Thoracic aorta (tissue), 2 donors: ENCODE measurements at places on chromosomes 7 and 10.

DNA sequence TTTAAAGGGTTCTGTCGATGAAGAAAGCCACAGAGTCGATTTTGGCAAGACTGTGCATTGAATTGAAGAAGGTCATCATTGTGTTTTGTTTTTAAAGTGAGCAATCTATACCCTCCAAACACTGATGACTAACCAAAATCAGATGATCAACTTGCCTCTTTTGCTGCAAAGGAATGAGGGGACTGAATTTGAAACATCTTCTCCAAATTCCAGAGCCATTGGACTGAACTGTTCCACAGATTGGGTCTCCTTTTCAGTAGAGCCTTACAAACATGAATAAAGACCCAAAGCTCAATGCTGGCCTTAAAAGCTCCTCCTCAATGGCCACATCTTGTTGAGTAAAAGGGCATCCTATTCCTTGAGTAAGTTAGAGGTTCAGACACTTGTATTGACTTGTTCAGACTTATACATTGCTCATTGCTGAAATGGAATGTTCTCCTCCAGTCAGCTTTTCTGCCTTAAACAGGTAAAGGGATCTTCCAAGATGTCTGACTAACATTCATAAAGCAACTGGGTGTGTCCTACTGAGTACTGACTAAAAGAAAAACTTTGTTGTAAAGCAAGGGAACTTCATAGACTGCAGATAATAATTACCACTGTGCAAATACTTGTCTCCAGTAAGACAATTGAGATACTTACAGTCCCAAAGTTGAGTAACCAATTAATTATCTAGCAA is 630.6 kb downstream of the KCNMA1 start:
- DNase-seq, result no peak

GRCh38 chr7:130732980-130733930 is 752 bp downstream of the KLF14 start:
- no peak for DNase-seq

DNA sequence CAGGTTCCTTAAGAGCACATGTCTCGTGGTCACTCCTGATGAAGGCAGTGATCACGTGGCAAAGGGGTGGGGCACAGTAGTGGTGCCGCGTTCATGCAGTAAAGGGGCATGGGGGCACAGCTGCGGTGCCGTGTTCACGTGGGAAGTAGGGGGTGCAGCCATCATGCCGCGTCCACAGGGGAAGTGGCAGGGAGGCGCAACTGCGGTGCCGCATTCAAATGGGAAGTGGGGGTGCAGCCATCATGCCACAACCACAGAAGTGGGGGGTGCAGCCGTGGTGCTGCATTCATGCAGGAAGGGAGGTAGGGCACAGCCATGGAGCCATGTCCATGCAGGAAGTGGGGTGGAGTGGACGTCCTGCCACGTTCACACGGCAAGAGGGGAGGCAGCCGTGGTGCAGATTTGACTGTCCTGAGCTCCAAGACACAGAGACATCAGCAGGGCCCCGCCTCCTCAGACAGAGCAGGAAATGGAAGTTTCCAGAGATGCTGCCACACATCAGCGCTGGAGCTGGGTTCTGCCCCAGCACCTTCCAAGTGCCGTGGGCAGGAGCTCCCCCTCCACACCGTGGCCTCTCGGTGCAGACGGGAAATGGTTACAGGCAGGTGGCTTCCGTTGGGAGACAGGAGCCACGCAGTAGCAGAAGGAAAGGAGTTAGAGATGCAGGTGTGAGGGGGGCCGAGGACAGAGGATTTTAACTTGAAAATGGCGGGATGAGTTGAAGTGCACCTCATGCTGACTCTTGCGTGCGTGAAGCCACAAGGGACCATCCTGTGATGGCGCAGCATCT is 95.0 kb upstream of the DDC start:
- no peak for DNase-seq

DNA sequence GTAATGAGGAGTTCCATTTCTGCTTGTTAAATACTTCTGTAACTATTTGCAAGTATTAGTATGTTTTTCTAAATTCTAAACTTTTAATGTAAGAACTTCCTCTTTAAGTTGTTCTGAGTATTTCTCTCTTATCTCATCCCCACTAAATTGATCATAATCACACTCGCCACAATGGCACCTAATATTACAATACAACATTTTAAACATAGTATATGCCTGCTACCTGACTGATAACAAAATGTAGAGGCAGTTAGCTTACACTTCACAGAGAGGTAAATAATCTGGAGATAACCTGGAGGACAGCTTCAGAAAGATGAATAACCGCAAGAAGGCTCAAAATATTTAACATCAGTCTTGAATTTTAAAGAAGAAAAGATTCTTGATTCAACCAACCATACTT is 48.6 kb downstream of the HIBADH start:
- DNase-seq, result no peak

DNA sequence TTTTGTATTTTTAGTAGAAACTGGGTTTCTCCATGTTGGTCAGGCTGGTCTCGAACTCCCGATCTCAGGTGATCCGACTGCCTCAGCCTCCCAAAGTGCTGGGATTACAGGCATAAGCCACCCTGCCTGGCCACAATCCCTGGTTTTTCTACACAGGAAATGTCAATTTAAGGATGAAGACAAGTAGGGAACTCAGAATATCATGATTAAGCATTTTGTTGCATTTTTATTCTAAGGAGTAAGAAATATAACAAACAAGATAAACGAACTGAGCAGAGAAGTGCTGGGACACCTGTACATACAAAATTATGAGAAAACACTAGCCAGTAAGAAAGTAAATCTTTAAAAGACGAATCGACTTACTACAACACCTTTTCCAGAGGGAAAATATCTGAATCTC is 69.3 kb downstream of the CUBN start:
- no peak for DNase-seq

DNA sequence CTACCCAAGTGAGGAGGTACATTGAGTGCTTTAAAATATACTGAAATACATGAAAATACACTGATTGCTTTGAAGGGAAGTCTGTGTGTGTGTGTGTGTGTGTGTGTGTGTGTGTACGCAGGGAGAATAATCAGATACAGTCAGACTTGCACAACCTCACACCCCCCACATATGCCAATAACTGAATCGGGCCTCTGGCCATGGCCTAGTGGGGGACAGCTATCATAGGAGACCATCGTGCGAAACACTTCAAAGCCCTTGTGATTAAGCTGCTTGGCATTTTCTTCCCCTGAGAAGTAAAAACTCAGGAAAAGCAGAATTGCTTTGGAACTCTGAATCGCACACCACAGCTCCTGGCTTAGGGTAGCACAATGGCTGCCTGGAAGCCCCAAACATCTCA is 135.1 kb downstream of the C10orf105 start:
- no peak for DNase-seq

DNA sequence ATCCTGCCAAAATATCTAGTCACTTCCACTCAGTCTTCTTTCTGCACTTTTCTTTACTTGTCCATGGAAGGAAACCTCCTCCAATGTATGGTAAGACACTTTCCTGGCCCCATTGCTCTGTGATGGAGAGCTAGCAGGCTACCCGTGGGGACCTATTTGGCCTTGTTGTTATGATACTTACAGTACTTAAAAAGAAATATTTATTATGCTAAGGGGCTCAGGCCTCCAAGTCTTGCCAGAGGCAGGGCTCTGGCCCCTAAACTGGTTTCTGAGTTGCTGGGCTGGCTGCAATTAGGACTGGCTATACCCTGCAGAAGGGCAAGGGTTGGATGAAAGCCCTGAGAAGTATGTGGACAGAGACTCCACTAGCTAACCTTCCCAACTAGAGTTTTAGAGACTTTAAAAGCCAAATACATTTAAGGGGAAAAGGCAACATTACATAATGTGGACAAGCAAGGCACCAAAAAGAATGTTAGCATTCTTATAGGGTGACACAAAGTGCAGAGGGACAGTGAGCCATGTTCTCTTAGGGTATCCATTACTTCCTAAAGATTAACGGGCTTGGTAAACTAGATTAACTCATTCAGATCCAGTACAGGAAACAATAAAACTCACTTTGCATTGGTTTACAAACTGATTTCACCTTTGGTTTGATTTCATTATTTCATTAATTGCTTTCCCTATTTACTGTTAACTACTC is 84.9 kb upstream of the INHBA start:
- DNase-seq, result no peak

DNA sequence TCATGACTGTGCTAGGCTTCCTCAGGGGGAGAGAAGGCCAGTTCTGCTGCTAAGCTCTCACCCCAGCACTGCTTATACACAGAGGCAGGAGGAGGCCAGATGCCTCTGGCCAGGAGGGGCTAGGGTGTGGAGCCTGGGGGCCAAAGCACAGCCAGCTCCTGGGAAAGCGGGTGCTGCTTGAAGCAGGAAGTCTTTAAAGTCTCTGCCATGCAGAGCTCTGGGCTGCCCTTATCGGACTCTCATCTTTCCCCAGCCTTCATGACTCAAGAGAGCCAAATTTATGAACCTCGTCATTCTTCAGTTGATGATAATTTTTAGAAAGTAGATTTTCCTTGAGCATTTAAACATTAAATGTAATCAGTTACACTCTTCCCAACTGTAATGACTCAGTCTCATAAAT is 11.2 kb upstream of the TSPAN14 start:
- DNase-seq, result no peak

GRCh38 chr7:6181136-6181535 is 91.3 kb downstream of the CYTH3 start:
- no peak for DNase-seq

DNA sequence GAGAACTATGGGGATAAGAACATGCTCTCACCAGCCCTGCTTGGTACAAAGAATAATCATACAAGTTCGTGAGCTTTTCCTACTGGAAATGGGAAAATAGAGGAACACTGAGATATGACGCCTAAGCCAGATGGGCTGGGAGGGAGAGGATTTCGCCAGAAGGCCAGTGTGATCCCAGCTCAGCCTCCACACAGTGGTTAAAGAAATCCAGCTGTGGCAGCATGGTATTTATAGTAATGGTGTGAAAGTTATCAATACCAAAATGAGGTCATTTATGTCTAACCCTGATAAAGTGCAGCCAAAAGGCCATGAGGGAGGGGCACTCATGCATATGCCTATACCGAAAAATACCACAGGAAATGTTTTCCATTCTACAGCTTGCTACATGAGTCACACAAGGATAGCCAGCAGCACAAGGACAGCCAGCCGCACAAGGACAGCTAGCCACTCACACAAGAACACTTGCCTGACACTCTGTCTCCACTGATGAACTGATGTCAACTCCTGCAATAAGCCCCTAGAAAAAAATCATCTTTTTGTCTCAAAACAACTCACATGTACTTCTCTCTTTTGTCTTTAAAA is 49.4 kb downstream of the FRMPD2 start:
- DNase-seq, result no peak

DNA sequence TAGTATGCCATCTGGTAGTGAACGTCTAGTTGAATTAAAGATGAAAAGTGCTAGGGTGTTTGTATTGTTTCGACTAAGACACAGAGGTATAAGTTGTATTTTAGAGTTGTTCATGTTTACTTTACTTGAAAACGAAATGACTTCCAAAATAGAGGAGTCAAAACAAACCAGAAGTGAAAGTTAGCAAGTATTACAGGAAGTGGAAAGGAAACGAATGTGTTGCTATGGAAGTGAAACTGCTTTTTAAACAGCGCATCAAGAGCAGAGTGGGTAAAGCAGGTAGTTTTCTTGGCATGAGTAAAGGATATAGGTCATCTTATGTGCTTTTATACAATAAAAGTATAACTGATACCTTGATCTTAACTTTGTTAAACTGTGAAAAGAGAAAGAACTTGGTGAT is 20.0 kb upstream of the GALNTL5 start:
- DNase-seq, result no peak

DNA sequence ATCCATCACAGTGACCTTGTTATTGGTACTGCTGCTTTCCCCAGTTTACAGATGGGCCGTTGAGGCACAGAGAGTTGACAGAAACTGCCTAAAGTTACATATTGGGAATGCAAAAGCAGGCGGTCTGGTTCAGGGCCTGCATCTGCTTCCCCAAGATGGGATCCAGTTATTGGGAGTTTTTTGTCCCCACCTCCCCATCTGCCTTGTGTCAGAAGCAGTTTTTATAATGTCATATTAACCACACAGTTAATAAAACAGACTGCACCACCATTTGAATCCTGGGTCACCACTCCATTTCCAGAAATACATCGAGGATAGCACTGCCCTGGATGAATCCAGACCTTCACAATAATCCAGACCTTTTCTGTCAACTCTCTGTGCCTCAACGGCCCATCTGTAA is 67.9 kb downstream of the CELF2 start:
- DNase-seq, result no peak

- DNase-seq, result no peak
Measured at GRCh38 chr7:141441837-141442627, 109.2 kb upstream of the AGK start.

- no peak for DNase-seq
Measured at GRCh38 chr7:157568770-157569584, 232.2 kb downstream of the DNAJB6 start.

- no peak for DNase-seq
Measured at GRCh38 chr7:134941952-134942351, 44.4 kb upstream of the AGBL3 start.

DNA sequence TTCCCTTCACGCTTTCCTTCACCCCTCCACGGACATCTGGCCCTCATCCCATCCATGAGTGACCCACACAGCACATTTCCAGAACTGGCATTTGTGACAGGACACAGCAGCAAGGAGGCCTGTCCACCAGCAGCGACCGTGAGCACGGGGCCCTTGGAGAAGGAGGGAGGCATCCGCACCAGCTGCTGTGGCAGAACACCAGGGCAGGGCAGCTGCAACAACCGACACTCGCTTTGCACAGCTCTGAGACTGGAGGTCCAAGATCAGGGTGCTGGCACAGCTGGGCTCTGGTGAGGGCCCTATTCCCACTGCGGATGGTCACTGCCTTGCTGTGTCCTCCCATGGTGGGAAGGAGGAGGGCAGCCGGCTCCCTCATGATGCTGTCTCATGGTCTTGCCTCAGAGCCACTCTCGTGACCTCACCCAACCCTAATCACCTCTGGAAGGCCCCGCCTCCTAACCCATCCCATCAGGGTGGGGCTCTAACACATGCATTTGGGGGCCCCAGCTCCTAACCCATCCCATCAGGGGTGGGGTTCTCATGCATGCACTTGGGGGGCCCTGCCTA is 36.7 kb downstream of the PTPRN2 start:
- DNase-seq, result no peak
